Panc1 (cell line): ENCODE measurements at places on chromosomes 1 and 21. TPM values are rescaled to one million over a fixed set of nuclear protein-coding genes. Genes with fewer than 3 reads are reported as not detected.

Gene ABCG1
- 0.80 TPM for total RNA-seq

Gene TTC39A
- total RNA-seq = 8.3 TPM

DNA sequence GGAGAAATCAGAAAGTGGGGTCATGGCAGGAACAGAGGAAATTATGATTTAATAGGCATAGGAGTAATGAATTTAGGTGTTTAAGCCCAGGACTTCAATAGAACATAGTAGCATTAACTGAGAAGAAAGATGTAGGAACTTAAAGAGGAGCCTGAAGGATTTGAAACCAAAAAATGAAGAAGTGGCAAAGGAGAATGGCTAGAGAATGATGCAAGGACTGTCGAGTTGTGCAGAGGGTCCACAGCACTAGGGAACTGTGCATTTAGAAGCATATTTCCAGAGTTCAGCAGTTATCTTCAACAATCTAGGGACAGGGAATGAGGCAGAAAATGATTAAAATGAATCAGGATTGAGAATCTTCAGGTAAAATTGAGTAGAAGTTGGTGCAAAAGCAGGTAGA lies 328.1 kb upstream of the LYPLAL1 start:
- no peaks in the 10 kb centered on the region for H3K36me3 ChIP-seq
- H3K4me1 ChIP-seq = no peaks in the 10 kb centered on the region; the same call in 1 of the 2 replicates
- H3K4me3 ChIP-seq = no peak overlapping the region
- H3K27me3 ChIP-seq = no peaks in the 10 kb centered on the region
- no peak overlapping the region for H3K27ac ChIP-seq

DNA sequence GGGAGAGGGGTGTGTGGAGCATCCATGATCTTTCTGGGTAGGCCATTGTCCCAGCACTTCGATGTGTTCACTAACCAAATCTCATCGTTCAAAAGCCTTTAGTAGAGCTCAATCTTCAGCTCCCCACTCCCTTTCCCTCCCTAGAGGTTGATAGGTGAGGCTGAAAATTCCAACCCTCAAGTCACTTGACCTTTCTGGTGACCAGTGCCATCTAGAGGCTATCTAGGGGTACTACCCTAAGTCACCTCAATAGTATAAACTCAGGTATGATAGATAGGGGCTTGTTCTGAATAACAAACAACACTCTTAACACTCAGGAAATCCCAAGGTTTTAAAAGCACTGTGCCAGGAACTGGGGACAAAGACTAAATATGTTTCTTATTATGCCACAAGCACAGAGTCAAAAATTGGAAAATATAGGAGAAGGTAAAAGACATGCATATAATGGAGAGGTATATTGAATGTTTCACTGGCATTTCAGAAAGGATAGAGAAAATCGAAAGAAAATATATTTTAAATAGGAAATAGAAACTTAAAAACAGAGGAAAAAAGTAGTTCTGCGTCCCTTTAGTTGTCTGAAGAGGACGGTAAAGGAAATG lies 42.9 kb upstream of the CD53 start:
- H3K27me3 ChIP-seq = no peaks in the 10 kb centered on the region
- no peaks in the 10 kb centered on the region for H3K36me3 ChIP-seq
- no peak overlapping the region for H3K27ac ChIP-seq

DNA sequence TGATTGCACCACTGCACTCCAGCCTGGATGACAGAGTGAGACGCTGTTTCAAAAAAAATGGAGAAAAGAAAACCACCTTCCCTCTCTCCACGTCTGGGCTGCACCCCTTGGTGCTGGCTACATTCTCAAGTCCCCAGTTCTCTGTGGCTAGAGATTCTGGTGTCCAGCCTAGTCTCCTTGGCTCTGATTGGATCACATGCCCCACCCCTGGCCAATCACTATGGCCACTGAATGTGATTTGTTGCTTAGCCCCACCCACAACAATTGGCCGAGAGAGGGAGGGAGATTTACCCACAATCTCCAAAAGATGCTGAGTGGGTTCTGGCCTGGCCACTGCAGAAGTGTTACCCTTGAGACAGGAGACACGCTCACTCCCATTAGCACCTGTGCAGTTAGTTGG lies 39.4 kb downstream of the FHAD1 start:
- no peaks in the 10 kb centered on the region for H3K27me3 ChIP-seq
- H3K4me3 ChIP-seq = no peak overlapping the region
- H3K36me3 ChIP-seq = no peaks in the 10 kb centered on the region
- no peak overlapping the region for H3K27ac ChIP-seq

- H3K27ac ChIP-seq = no peak overlapping the region
- H3K4me3 ChIP-seq = no peak overlapping the region
- DNase-seq = no peak
These were observed 12.8 kb upstream of the ZSCAN20 start for GRCh38 chr1:33459691-33460090.

DNA sequence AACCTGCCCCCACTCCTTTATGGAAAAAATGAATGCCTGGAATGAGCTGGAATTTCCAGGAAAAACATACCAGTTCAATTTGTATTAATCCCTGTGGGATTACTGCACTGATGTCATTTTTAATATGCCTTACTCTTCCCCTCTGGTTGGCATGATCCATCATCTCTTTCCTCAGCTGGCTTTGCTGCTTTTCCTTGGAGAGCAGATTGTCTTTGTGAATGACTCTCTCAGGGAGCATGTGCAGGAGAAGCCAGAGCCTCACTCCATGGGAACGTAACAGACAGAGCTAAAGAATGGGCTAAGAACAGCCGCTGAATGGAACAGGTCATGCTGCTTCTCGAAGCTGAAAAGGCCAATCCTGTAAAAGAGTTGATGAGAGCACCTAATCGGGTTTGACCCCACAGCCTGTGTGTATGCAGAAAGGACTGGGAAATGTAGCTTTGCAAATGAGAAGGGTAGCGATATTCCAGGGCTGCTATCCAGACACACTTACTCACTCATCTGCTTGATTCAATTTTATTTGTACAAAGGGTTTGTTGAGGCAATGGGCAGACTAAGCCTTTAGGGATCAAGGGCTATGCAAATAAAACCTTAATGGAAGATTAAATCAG lies 20.7 kb downstream of the PHC2 start:
- no peaks in the 10 kb centered on the region for H3K36me3 ChIP-seq
- H3K27ac ChIP-seq = no peak overlapping the region
- no peak for DNase-seq
